ENCODE measurements at places on chromosomes 13 and 19. TPM values are rescaled to one million over a fixed set of nuclear protein-coding genes. Genes with fewer than 3 reads are reported as not detected.

DNA sequence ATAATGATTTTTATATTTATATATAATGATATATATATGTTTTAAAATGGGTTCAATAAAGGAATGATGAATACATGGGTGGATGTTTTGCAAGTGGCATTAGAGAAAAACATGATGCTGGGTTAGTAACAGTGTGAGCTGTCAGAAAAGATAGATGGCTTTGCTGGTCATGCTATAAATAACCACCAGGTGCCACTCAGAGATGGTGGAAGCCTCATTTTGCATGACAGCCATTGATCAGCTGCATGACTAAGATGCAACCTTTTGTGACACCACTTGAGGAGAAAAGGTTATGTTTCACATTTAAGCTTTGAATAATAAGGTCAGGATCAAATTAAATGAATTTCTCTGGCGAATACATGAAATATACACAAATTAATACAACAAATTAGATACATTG is 737.7 kb downstream of the PCDH9 start:
- H3K4me1 ChIP-seq = no peaks in the 10 kb centered on the region
- no peaks in the 10 kb centered on the region for H3K27me3 ChIP-seq
- no peak overlapping the region for H3K4me3 ChIP-seq

DNA sequence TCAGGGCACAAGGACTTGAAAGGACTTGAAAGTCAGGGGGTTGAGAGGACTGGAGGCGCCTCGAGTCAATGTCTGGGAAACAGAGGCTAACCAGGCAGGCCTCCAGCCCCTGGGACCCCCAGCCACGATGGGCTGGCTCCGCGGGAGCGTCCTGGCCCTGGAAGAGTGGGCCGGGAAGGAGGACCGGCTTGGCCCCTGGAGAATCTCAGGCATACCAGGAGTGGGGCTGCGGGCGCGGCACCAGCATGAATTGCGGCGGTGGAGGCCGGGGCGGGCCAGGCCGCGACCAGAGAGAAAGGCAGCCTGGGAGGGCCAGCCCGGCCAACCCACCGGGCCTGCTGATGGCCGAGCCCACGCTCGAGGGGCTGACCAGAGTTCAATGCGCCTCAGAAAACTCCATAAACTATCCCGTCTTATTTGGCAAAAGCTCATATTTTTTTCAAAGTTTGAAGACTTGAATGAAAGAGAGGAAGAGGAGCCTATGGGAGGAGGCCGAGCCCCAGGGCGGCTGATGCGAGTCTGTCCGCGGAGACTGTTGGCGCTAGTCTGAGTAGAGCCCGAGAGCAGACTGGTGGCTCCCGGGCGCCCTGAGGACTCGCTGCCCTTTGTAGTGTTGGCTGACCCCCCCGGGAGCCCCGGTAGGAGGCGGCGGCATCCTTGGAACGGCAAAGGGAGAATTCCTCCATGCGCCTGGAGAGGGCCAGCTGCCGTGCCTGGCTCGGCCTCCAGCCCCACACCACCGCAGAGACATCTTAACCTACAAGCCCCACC is 68.0 kb downstream of the MLLT1 start:
- no peaks in the 10 kb centered on the region for H3K4me1 ChIP-seq
- H3K27me3 ChIP-seq = no peaks in the 10 kb centered on the region
- no peak for DNase-seq

The KIR3DL3 gene
- total RNA-seq = not detected

- no peak overlapping the region for H3K4me3 ChIP-seq
- no peak for DNase-seq
- H3K27me3 ChIP-seq = no peaks in the 10 kb centered on the region
- no peak overlapping the region for H3K27ac ChIP-seq
- no peaks in the 10 kb centered on the region for H3K4me1 ChIP-seq
- peaks cover 12% of the 10 kb centered on the region for H3K36me3 ChIP-seq
Observed at GRCh38 chr19:49624967-49625910, 14.7 kb downstream of the RRAS start.

DNA sequence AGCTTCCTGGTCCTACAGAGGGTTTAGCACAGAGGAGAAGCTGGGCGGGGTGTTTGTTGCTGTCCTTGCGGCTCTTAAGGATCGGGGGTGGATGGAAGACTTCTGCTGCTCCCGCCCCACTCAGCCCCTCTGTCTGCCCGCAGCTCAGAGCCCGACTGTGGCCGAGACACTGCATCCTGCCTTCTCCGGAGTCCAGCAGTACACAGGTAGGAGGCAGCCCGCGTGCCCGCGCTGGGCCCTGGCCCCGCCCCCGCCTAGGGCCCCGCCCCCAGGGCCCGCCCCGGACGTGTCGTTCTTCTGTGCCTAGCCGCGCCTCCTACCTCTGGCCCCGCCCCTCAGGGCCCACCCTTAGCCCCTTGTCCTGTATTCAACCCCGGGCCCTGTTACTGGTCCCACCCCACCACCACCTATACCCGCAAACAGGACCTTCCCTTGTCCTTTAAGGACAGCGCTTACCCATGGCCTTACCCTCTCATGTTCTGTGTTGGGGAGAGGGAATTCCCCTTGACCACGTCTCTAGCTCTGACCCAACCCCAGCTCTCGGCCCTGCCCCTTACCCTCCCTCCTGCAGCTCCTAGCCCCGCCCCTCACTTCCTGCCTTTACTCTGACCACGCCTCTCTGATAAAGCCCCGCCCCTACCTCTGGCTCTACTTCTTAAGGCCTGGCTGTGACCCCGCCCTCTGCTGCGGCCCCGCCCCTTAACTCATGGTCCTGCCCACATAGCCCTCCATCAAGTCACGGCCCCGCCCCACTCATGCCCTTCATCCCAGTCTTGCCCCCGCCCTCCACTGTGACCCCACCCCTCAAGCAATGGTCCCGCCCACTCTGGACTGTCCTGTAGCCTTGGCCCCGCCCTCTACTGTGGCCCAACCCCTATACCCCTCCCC is 60.5 kb downstream of the CELF5 start:
- H3K4me3 ChIP-seq = peak overlapping the region; percentile 54
- H3K36me3 ChIP-seq = no peaks in the 10 kb centered on the region
- peak; percentile 84 for DNase-seq
- H3K27me3 ChIP-seq = peaks cover 31% of the 10 kb centered on the region
- peak overlapping the region; percentile 14 for H3K27ac ChIP-seq

The TMEM150B gene
- total RNA-seq = not detected

DNA sequence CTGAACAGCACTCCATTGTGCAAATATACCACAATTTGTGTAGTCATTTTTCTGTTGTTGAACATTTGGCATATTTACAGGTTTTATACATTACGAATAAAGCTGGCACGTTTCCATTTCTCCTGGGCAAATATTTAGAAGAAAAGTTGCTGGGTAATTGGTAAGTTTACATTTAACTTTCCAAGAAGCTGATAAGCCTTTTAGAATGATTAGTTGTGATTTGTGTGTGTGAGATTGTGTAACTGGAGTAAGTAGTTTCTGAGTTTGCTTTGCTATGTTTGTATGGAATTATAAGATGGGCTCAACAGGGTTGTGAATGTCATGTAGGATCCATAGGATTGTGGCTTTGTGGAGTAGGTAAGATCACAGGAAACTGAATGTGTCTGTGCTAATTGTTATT is 1.6 kb upstream of the ZNF529 start:
- H3K36me3 ChIP-seq = peaks cover 84% of the 10 kb centered on the region
- H3K27me3 ChIP-seq = no peaks in the 10 kb centered on the region
- peaks cover 19% of the 10 kb centered on the region for H3K4me1 ChIP-seq
- H3K4me3 ChIP-seq = peak overlapping the region; percentile 88
- H3K27ac ChIP-seq = peak overlapping the region; percentile 26

GRCh38 chr13:35483761-35484160 is 7.3 kb upstream of the MAB21L1 start:
- no peak overlapping the region for H3K4me3 ChIP-seq
- no peaks in the 10 kb centered on the region for H3K36me3 ChIP-seq
- DNase-seq = no peak
- peaks cover 12% of the 10 kb centered on the region for H3K27me3 ChIP-seq
- no peak overlapping the region for H3K27ac ChIP-seq
- no peaks in the 10 kb centered on the region for H3K4me1 ChIP-seq

The PRTN3 gene
- not detected for total RNA-seq

DNA sequence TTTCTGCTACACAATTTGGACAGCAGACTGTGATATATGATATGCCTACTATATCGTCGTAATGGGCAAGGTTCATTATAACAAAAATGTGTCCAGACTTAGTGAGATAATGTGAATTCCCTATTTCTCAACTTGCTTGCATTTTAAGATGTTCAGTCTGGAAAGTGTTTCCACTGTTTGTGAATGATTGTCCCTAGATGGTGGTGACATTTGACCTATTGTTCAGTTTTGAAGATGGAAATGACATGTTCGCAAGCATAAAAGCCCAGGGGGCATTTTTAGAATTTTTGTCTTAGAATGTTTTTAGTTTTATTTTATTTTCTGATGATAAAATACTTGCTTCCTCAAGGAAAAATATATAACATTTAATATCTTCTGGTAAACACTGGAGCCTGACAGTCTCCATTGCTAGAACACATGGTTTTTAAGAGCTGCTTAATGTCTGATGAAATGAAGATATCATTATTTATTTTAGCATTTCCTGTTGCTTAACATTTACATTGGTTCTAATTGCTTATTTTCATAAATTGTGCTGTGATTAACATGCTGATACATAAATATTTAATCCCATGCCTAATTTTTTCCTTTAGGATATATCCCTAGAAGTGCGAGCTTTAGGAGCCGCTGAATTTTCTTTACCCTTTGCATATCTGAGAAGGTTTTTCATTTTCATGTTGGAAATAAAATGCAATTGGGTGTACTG is 27.1 kb downstream of the MBNL2 start:
- DNase-seq = no peak
- H3K27me3 ChIP-seq = no peaks in the 10 kb centered on the region
- no peaks in the 10 kb centered on the region for H3K36me3 ChIP-seq
- H3K4me1 ChIP-seq = peaks cover 23% of the 10 kb centered on the region

The PCSK4 gene
- 1.7 TPM for total RNA-seq

DNA sequence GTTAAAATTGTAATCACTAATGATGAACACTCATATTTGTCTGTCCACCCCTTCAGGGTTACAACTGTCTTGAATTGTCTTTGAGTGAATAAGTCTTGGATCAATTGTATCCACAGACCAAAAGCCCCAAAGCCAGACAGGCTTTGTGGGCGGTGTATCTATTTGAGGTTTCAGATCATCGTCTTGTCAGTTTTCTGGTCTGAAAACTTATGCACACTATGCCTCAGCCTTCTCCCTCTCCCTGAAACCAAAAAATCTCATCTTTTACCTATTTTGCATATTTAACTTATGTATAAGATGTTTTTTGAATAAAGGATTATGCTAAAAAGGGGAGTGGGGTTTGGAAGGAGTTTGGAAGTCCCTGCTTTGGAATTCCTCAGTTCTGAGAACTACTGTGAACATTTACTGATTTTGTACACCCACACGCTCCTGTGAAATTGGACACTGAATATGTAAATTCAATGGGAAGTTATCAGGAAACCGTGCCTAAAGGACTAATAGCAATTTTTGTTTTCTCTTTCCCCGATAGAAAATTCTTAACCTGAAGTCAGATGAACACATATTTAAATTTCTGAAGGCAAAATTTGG is 52.1 kb downstream of the DPY19L3 start:
- peaks cover 8% of the 10 kb centered on the region for H3K4me1 ChIP-seq
- H3K4me3 ChIP-seq = no peak overlapping the region
- H3K27me3 ChIP-seq = no peaks in the 10 kb centered on the region
- no peak overlapping the region for H3K27ac ChIP-seq
- DNase-seq = no peak

The ZNF527 gene
- 5.2 TPM for total RNA-seq

The TPGS1 gene
- 9.3 TPM for total RNA-seq

The CERS1 gene
- 0.19 TPM for total RNA-seq

The ACP5 gene
- total RNA-seq = 3.4 TPM

DNA sequence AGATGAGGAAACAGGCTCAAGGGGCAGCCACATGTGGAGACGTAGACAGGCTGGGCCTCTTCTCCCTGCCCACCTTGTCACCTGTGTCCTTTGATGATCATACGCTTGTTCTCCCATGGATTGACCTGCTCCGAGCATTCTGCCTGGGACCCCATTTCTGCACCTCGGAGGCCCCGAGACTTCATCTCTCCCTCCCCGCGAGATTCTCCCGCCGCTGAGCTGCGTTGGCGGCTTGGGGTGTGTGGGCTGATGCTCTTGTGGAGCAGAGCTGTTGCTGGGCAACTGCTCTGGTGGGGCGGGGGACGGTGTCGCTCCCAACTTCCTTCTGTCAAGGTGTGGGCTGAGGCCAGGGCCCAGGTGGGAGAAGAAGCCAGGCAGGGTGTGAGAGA is 22.1 kb downstream of the MAST3 start:
- DNase-seq = peak; percentile 73
- H3K27ac ChIP-seq = peak overlapping the region; percentile 78
- no peaks in the 10 kb centered on the region for H3K27me3 ChIP-seq

DNA sequence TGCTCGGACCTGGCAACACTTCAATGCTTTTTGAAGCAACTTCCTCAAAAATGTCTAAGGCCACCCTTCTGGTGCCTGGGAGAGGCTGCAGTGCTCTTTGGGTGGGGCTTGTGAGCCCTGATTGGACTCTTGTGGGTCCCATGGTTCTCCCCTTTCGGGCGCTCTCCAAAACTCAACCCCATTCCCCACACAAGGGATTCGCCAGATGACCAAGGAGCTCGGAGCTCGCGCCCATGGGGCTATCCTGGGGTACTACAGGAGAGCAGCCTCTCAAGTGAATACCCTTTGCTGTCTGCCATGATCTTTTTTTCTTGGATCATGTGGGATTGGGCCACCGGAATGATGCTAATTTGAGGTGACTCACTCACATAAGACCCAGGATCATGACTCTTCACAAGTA is 29.7 kb upstream of the KL start:
- H3K36me3 ChIP-seq = peaks cover 5% of the 10 kb centered on the region
- H3K27ac ChIP-seq = no peak overlapping the region
- H3K4me3 ChIP-seq = no peak overlapping the region
- H3K27me3 ChIP-seq = peaks cover 4% of the 10 kb centered on the region
- no peak for DNase-seq

GRCh38 chr13:21202767-21203531 is 26.5 kb downstream of the MRPL57 start:
- H3K27ac ChIP-seq = no peak overlapping the region
- H3K4me1 ChIP-seq = no peaks in the 10 kb centered on the region
- no peak for DNase-seq
- H3K27me3 ChIP-seq = peaks cover 2% of the 10 kb centered on the region
- H3K36me3 ChIP-seq = no peaks in the 10 kb centered on the region

DNA sequence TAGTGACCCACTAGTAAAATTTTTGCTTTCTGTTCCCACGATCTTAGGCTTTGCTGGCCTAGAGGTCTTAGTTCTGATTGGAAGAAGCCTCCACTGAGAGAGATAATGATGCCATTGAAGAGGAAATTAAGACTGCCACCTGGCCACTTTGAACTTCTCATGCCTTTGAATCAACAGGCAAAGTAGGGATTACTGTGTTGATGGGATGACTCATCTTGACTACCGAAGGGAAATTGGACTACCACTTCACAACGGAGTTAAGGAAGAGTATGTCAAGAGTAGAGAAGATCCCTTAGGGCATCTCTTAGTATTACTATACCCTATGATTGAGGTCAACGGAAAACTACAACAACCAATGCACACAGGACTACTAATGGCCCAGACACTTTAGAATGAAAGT is 12.7 kb upstream of the FREM2 start:
- no peak for DNase-seq
- no peaks in the 10 kb centered on the region for H3K4me1 ChIP-seq
- peaks cover 10% of the 10 kb centered on the region for H3K27me3 ChIP-seq
- no peak overlapping the region for H3K4me3 ChIP-seq

- H3K36me3 ChIP-seq = no peaks in the 10 kb centered on the region
- no peak overlapping the region for H3K27ac ChIP-seq
- peak; percentile 25 for DNase-seq
- H3K4me3 ChIP-seq = no peak overlapping the region
Observed at GRCh38 chr19:18723871-18724377, 40.4 kb downstream of the CRTC1 start.

The CLDND2 gene
- total RNA-seq = 2.0 TPM

The GPI gene
- 708 TPM for total RNA-seq

- no peak overlapping the region for H3K4me3 ChIP-seq
- H3K4me1 ChIP-seq = no peaks in the 10 kb centered on the region
- no peak for DNase-seq
- H3K27ac ChIP-seq = no peak overlapping the region
Observed at GRCh38 chr13:74476365-74476764, 342.2 kb upstream of the KLF12 start.

Measured in activated naive CD8-positive, alpha-beta T cell treated with anti-CD3 and anti-CD28 coated beads for 36 hours (primary cell).